Left ventricle myocardium inferior (tissue), 1 donor: ENCODE measurements at places on chromosomes 5 and 9. TPM values are rescaled to one million over a fixed set of nuclear protein-coding genes. Genes with fewer than 3 reads are reported as not detected.

The ABHD17B gene
- total RNA-seq: 10.2 TPM

DNA sequence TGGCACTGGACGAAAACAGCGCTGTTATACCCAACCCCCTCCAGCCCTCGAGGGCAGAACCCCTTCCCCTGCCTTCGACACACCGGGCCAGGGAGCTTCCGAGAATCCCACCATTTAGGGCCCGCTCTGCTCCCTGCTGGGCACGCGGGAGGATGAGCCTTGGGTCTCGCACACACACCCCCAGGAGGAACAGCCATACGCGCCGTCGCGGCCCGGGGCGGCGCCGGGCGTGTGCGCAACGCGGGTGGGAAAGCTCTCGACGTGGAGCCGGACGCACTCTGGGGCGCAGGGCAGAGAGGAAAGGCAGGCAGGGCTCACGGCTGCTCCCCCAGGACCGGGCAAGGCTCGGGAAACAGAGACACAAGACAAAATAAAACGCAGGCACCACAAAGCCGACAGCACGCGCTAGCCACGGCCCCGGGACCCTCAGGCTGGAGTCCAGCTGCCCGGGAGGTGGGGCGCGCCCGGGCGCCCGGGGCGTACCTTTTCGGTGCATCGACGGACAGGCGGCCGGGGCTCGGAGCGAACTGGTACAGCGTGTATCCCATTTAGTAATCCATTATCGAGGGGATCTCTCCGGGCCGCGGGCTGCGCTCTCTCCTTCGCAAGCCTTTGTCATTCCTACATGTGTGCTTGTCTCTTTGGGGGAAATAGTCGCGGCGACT lies 789 bp downstream of the SEMA6A start:
- DNase-seq: peak; percentile 22

- no peak for DNase-seq
Observed at GRCh38 chr5:81427566-81427965, 33.6 kb upstream of the ACOT12 start.

- no peak for DNase-seq
Observed at GRCh38 chr9:103798620-103799019, 295.5 kb upstream of the SMC2 start.

DNA sequence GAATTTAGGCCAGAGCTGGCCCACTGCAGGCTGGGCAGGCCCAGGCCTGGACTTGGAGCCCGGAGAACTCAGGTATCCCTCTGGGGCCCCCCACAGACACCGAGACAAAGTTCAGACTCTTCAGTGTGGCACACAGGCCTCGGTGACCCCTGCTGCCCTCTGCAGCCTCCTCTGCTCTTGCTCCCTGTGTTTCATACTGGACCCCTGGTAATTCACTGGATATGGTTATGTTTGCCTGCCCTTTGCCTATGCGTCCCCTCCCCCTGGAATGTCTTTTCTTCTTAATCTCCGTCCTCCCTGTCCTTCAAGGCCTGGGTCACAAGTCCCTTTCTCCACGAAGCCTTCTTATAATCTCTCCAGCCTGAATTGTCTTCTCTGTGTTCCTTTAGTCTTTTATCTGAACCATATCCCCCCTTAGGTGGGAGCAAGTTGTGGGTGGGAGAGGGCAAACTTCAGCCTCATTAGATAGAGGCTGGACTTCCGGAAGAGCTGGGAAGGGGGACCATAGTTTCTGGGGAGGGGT lies 30.1 kb downstream of the GSN start:
- no peak for DNase-seq
